Femur (tissue), 1 donor: ENCODE measurements at places on chromosomes 5 and 9.

DNA sequence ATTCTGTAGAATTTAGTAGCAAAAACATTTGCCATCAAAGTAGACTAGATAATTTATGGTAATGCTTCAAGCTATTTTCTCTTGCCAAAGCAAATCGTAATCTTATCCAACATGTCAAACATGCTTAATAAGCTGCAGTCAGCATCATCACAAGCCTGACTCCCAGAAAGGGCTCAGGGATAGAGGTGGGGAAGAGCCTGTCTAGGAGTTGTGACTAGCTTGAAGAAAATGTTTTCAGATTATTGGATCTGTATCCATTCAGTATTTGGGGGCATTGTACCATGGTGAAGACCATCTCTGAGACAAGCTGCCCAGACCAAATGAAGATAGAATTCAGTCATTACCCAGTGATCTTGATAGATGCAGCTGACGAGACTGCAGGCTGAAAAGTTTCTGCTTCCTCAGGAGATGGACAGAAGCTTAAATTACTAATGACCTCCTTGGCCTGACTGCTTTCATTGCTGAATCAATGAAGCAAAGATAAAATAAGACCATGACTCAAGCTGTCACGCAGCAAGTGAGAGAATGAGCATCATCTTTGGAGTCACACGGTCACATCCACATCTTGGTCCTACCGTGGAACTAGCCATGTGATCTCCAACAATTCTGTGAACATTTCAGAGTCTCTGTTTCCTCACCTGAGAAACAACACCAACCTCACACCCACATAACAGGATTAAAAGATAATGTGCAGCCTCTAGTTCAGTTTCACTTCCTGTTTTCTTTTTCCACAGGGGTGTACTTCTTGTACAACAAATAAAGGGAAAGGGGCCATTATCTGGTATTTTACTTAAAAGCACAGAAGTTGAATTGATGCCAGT is 9.4 kb downstream of the ERAP2 start:
- no peak for DNase-seq

DNA sequence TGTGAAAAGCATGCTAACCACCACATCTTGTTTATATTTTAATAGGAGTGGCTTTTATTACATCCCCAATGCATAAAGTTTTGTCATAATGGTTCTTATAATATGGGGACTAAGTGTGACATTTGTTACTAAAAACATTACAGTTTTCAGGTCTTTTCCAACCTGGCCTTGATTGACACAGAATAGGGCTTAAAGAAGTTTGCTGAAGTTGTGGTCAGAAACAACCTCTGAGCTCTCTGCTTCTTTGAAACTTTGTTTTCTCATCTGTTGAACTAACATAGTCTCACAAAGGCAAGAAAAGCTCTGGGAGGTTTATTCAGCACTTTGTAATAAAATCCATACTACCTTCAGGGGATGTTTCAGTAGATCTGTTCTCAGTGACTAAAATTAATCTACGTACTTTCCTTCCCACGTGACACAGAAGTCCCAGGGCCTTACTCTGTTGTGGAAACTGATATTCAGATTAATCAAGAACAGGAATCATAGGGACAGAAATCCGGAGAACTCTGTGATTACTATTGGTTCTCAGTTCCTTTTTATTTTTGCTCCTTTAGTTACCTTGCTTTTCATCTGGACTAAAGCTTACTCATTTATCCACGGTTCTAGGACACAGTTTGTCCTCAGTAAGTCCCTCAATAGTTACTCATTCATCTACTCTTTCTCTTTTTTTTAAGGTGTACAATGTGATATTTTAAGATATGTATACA is 289.0 kb upstream of the EFNA5 start:
- no peak for DNase-seq

GRCh38 chr9:34343090-34343489 is 13.7 kb downstream of the NUDT2 start:
- peak; percentile 88 for DNase-seq

GRCh38 chr5:12870872-12871539 is 966.8 kb upstream of the CTNND2 start:
- no peak for DNase-seq

DNA sequence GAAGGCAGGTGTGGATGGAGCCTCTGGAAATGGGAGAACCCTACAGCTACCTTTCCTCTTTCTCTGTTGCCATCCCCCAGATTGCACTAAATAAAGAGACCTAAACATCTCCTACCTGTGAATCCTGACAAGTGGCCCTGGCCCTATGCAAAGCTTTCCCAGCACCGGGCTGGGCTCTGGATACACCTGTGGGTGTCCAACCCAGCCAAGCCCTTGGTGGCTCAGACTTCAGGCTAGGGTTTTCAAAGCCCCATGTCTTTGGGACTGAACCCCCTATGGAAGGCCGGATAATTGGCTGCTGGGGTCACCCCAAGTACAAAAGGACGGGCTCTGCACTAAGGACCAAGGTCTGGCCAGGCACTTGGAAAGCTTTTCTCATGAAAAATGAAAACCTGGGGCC is 44.1 kb upstream of the IPPK start:
- DNase-seq: no peak

- no peak for DNase-seq
Measured at GRCh38 chr9:23526806-23527205, 299.2 kb downstream of the ELAVL2 start.

DNA sequence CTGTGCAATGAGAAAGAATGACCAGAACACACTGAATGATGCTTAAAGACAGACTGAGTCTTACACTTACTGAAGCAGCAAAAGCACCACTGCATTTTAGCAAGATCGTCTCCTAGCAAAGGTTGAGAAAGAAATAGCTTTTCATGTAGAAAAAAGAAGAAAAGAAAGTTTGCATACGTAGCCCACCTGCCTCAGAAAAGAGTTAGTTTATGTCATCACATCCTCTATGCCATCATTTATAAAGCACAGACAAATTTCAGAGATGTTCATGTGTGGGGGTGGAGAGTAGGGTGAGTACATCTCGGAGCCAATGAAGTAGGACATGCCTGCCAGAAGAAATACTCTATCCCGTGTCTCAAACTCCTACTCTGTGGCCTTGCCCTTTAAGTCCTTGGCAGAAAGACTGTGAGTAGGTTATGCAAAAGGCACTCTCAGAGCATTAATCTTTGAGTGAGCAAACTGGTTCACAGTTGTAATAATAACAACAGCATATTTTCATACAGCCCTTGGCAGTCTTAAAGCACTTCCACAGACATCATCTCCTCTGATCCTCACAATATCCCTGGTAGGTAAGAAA is 22.4 kb downstream of the NRG2 start:
- DNase-seq: no peak

- no peak for DNase-seq
Measured at GRCh38 chr5:147939431-147940114, 33.2 kb upstream of the C5orf46 start.

DNA sequence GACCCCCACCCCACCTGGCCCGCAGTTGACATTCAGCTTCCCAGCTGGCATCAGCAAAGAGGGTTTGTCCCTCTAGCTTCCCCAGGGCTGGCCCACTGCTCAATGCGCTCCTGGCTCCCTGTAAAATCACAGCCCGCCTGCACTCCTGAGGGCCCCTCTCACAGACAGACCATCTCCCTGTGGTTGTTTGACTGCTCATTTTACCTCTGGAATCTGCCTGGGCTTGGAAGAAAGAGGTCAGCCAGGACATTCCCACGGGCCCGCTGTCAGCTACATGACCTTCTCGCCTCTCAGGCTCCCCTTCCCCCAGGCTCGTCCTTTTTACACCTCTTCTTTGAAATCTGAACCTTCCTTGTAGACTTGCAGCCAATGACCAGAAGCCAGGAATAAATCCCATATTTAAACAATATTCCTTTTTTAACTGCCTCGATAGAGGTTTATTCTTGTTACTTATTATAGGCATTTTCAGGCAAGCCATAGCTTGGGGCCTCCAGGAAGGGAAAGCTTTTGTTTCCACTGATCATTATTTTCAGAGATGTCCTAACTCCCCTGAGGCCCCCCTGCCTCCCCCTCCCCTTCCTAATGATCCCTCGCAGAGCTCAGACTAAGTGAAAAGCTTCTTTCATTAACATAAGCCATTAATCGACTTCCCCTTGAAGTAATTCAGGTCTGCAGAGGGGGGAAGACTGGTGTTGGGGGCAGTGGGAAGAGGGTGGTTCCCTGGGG is 76.3 kb upstream of the IQGAP2 start:
- no peak for DNase-seq

- DNase-seq: peak; percentile 23
Measured at GRCh38 chr5:52922384-52922783, 66.8 kb upstream of the ITGA2 start.

GRCh38 chr9:20002011-20002410 is 213.2 kb upstream of the SLC24A2 start:
- no peak for DNase-seq

DNA sequence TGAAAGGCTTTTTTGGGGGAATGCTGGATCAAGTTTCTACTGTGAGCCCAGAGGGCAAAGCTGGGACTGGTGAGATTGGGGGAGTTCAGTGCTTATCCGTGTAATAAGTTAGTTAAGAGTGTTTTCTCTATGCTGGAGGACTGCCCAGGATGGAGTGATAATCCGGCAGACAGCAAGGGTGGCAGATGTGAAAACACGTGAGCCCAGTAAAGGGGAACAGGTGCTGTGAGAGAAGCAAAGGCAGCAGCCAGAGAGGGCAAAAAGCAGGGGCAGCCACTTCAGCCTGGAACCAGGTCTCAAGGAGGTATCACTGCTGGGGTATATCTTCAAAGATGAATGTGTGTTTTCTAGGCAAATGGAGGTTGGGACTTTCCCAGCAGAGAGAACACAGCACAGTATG is 53.9 kb downstream of the GALNT10 start:
- DNase-seq: no peak

DNA sequence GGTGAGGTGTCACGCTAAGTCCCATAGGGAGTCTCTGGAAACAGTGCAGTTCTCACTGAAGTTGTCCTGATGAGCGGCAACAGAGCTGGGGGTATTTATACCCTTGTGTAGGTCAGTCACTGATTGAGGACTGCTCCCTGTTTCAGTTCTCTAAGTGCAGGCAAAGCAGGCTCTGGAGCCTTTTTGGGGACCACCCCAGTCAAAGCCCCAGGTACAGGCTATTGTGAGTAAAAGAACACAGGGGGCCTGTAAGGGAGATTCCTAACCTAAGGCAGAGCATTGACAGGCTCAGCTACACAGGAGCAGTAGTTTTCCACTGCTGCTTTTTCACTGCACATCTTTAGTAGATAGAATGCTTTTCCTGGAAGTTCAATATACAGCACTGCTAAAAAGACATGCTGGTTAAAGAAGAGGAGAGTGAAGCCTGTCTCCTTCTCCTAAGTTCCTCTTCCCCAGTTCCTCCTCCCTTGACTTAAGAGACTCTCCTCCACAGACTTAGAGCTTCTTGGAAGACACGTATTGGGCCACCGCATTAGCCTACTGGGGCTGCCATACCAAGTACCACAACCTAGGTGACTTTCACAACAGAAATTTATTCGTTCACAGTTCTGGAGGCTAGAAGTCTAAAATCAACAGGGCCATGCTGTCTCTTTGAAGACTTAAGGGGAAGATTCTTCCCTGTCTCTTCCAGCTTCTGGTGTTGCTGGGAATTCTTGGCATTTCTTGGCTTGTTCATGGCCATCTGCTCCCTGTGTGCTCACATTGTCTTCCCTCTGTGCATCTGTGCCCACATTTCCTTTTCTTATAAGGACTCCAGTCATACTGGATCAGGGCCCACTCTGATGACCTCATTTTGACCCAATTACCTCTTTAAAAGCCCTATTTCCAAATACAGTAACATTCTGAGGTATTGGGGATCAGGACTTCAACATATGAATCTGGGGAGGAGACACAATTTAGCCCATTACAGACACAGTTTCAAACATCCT is 221.0 kb downstream of the ESM1 start:
- no peak for DNase-seq

GRCh38 chr9:88092797-88093331 is 45.4 kb downstream of the SPATA31C2 start:
- no peak for DNase-seq

- peak; percentile 43 for DNase-seq
Measured at GRCh38 chr5:38601133-38601862, 44.9 kb upstream of the LIFR start.

DNA sequence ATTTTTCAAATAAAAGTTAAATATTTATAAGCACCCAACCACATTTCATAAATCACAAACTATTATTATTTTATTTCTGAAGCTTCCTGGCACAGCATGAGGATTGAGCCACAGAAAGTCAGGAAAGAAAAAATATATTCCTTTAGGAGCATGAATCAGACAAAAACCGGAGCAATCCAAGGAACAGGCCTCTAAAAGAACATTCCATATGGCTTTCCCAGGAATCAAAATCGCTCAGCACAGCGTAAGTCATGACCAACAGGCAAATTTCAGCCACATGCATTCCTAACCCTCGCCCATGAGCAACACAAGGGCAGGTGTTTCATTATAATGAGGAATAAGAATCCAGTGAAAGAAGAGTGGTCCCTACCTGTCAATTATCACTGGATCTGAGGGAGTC is 26.7 kb downstream of the EBF1 start:
- DNase-seq: peak; percentile 43

DNA sequence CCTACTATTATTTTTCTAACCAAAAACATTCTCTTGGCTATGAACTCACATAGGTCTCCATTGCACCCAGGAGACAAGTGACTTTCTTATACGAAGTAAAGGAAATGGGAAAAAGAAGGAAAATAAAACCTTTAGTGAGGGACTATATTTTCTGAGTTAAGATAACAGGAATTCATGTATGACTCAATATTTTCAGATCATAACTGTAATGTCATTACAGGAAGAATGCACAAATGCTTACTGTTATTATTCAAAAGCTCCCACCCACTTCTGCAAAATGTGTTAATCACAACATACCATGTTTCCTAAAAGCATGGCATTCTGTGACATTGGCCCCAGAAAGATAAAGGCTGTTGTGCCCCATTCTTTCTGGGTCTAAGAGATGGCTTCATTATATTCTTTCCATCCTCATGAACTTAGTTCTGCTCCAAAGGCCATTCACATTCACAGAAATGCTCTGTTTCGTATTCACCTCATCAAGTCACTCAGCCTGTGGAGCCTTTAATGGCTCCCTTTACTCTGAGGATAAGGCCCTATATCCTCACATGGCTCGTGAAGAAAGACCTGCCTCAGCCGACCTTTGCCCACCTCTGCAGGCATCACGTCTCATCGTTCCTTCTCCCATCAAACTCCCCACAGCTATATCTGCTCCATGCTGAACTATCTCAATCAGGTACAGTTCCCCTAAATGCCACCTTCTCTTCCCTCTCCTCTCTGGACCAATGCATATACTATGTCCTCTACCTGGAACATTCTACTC is 77.0 kb downstream of the ABCA1 start:
- DNase-seq: no peak

DNA sequence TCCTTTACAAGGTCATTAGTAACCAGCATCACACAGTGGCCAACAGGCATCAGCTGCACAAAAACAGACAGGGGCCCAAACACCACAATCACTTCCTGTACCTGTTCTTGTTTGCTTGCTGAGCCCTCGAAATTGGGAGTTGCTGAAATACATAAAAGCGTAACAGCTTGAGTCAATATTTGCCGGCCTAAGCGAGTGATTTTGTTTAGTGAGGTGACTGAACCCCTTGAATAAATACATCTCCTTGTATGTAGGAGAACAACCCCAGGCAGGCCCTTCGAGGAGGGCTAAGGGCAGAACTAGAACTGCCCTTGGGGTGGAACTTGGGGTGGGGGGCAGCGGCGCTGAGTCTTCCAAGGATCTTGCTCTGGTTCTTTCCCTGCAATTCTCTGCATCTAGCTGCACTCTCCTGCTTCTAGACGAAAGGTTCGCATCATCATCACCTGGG is 502.5 kb downstream of the RASEF start:
- no peak for DNase-seq
